Effector CD4-positive, alpha-beta T cell (primary cell): ENCODE measurements at places on chromosomes 16 and 17.
A peak's percentile ranks its signal among the peaks of the same experiment; 100 is the strongest.

GRCh38 chr16:22292320-22292719, 4.9 kb upstream of the POLR3E start:
- DNase-seq: no peak

GRCh38 chr17:72590882-72591281, 470.1 kb downstream of the SOX9 start:
- DNase-seq: no peak

DNA sequence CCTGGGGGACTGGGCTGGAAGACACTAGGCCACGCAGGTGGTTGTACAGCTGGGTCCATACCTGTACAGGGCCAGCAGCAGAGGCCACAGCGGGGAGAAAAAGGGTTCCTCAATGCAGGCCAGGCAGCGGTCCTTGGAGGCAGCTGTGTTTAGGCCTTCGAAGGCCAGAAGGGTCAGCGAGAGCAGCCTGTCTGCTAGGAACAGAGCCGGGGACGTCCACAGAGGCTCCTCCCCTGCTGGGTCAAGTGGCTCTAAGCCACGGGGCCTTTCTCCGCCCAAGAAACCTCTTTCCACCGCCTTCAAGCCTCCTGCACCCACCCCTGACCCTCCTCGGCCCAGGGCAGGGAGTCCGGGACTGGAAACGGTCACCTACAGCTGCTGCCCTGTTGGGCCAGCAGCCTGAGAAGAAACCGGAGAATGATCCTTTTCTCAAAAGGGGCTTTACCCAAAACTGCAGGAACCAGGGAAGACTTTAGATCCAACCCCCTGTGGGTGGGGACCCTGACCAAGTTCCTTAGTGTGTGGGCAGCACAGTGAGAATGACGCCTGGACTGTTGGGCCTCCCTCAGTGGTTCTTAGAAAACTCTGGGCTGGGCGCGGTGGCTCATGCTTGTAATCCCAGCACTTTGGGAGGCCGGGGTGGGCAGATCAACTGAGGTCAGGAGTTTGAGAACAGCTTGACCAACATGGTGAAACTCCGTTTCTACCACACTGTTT, 8.4 kb upstream of the SPATA2L start:
- DNase-seq: no peak

GRCh38 chr16:76882105-76882504, 308.9 kb upstream of the MON1B start:
- DNase-seq: no peak

- no peak for DNase-seq
These were observed 256.0 kb upstream of the ELAC2 start for GRCh38 chr17:13273806-13274205.

GRCh38 chr16:89026121-89026612, 49.2 kb upstream of the CBFA2T3 start:
- DNase-seq: no peak

DNA sequence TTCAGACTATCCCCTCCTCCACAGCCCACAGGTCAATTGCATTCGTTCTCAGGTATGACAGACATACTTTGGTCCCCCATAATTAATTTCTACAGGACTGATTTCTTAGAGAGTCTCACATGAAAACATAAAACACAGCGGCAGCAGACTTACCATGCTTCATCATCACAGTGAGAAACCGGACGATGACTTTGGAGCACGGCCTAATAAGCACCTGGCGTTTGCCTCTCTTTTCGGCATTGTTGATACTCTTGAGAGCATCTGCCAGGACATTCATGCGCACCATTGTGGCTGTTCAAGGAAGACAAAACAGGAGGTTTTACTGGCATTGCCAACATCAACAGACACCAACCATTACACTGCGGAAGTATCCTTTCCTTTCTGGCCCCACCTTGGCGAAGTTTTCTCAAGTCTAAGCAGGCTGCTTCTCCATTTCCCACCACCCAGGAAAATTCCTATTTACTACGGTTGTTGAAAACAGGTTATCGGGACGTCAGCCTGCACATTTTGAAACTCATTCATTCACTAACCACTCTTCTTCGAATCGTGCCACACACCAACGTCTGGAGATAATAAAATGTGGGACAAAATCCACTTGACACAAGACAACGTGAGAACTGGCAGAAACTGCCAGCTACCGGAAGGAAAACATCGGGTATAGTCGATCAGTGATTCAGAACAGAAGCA, 1.2 kb downstream of the RPS15A start:
- DNase-seq: no peak

DNA sequence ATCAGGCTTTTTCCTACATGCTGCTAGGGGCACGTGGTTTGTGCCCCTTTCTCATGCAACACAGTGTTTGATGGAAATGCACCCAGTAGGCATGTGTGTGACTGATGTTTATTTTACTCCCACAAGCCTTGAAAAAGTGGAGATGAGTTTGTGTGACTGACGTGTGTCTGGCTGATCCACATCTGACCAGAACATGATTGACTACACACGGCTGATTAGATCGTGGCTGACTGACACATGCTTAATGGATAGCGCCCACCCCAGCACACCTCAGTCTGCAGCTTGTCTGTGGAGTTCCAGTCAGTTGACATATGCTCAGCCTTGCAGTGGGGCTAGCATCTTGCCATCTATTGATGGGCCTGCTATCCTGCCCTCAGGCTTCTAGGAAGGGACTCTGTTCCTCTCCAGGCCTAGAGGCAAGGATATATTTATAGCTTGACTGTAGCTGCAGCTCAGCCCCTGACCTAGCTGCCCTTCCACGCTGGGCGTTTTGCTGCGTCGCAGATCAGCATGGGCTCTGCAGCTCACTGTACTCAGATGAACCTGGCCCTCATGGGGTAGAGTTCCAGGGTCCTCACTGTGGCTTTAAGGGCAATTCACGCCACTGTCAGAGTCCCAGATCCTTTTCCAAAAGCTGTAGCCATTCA, 112.3 kb downstream of the HS3ST2 start:
- DNase-seq: no peak

DNA sequence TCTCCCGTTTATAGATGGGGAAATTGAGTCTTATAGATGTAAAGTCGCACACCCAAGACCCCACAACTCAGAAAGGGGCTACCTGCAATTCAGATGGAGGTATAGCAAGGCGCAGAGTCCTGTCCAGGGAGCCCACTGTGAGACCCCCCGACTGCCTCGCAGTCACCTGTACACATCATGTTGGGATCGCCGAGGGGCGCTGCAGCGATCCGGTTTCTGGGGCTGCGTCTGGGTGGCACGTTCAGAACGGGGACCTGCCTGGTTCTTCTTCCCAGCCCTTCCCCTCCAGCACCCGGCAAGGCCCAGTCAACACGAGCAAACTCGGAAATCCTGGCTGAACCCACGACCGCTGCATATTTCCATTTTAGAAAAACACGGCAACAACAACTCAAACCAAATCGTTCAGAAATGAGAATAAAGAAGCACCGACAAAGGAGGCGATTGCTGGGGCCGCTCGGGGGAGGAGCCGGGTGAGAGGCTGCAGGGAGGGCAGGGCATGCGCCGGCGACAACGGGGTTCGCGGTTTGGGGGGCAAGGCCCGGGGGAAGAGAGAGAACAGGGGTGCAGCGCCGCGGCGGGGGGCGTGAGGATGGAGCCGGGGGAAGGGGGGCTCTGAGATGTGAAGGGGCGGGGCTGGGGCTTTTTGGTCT, 643 bp downstream of the HSDL1 start:
- DNase-seq: peak; percentile 28

GRCh38 chr16:75929046-75929445, 202.8 kb upstream of the CPHXL start:
- DNase-seq: no peak

DNA sequence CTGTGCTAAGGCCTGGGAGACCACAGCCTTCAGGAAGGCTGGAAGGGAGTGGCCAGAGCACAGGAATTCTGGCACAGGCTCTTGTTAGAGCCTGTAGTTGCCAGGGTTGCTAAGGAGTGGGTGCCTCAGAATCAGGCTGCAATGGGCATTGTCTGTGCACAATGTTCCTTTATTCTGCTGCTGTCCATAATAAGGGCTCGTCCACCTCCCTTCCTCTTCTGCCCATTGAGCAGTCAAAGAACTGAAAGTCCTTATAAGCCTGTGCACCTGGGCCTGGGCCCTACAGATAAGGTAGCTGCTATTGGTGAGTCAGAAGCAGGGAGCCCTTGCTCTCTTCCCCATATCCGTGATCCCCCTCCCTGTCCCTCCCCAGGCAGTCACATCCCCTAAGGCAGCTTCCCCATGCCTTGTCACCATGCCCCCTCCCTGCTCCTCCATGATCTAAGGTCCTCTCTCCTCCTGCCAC, 5.4 kb upstream of the CNGB1 start:
- no peak for DNase-seq

- no peak for DNase-seq
These were observed 47.9 kb downstream of the MAPT start for GRCh38 chr17:45942284-45942683.

DNA sequence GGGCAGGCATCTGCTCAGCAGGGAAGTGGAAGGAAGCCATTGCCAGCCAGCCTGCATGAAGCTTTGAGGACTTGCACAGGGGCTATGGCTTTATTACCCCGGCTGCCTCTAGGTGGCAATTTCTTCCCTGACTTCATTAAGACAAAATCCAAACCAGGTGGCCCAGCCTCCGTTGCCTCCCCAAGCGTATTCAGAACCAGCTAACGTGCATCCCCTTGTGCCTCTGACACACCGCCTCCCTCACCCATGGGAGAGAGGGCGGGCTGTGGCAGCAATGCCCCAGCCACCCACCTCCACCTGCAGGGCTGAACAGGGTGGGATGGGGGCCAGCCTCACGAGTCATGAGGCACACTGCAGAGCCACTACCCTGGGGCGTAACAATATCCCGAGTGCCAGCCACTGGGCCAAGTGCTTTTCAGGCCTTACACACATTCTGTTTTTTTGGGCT, 6.8 kb downstream of the KIFC3 start:
- DNase-seq: no peak

- DNase-seq: no peak
These were observed 582.9 kb upstream of the RBFOX1 start for GRCh38 chr16:6749698-6750097.

GRCh38 chr17:12349297-12349696, 316.4 kb upstream of the MYOCD start:
- DNase-seq: no peak

- no peak for DNase-seq
These were observed 239.8 kb downstream of the CHD9NB start for GRCh38 chr16:52812678-52813556.

DNA sequence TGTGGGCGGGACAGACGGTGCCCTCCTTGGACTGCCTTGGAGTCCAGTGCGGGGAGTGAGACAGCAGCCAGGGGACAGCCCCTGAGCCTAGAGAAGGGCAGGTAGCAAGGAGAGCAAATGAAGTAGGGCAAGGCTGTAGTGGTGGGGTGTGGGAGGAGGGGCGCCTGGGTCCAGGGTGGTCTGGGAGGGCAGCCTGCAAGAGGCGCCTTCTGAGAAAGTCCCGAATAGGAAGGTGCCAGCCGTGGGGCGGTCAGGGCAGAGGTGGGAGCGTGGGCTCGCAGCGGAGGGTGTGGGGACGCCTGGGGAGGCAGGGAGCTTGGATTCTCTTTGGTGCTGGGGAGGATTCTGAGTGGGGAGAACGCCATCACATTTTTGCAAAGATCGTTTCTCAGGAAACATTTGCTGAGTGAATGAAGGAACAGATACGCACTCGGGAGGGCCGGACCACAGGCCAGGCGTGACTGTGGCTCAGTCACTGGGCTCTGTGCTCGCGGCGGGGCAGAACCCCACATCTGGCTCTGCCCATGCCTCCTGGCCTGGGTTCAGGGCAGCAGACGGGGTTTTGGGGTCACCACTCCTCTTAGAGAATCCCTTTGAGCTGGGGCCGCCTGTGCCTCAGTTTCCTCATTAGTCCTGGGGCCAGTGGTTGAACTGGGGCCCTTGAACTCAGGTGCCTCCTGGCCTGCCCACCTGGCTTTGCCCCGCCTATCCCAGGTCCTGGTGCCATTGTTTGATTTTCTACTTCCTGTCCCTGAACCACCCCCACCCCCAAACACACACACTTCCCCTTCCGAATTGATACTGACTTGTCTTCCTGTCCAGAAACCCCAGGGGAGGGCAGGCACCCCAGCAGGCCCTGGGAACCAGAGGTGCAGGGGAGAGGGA, 4.2 kb downstream of the SNN start:
- no peak for DNase-seq

GRCh38 chr16:4205971-4206370, 35.9 kb downstream of the SRL start:
- no peak for DNase-seq

GRCh38 chr16:47905771-47906170, 250.0 kb downstream of the ABCC12 start:
- no peak for DNase-seq

GRCh38 chr17:17075125-17075781, 33.0 kb downstream of the MPRIP start:
- DNase-seq: no peak

GRCh38 chr16:73058221-73058615, 10.3 kb upstream of the ZFHX3 start:
- no peak for DNase-seq
